NCI-H460 (cell line): ENCODE measurements at places on chromosomes 13 and 19. TPM values are rescaled to one million over a fixed set of nuclear protein-coding genes. Genes with fewer than 3 reads are reported as not detected.

- no peak for DNase-seq
Measured at GRCh38 chr19:56138069-56138468, 3.0 kb upstream of the ZNF444 start.

GRCh38 chr13:113907635-113908617 is 44.0 kb upstream of the GAS6 start:
- DNase-seq = no peak

DNA sequence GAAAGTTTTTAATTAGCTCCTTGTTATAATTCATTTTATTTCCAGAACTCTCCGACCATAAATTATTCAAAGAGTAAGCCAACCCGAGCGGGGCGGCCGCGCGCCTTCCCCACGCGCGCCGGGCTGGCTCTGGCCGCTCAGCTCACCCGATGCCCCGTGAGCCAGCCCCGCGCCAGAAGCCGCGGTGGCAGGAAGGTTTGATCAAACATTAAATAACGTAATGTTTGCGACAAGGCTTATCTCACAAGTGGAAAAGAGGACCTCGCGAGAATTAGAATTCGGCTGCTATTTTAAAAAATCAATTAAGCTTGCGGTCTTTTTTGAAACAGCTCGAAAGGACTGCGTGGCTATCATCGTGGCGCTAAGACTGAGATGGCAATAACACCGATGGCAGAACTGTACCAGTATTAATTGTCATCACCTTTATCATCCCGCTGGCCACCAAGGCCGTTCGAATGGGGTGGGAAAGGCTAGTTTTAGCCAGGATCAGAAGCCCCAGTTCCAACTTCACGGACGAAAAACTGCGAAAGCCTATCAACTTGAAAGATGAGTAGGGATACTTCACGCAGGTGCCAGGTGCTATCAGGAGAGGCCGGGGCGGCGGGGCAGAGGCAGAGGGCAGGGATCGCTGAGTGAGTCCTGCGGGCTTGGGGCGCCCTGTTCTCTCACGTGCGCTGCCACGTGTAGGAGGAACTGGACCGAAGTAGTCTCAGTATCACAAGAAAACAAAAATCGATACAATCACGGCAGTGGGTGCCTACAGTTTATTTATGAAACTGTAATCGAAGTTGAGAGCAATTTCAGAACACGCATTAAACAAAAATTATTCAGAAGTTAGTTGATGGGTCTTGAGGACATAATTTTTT is 6.4 kb downstream of the POU4F1 start:
- no peak for DNase-seq

DNA sequence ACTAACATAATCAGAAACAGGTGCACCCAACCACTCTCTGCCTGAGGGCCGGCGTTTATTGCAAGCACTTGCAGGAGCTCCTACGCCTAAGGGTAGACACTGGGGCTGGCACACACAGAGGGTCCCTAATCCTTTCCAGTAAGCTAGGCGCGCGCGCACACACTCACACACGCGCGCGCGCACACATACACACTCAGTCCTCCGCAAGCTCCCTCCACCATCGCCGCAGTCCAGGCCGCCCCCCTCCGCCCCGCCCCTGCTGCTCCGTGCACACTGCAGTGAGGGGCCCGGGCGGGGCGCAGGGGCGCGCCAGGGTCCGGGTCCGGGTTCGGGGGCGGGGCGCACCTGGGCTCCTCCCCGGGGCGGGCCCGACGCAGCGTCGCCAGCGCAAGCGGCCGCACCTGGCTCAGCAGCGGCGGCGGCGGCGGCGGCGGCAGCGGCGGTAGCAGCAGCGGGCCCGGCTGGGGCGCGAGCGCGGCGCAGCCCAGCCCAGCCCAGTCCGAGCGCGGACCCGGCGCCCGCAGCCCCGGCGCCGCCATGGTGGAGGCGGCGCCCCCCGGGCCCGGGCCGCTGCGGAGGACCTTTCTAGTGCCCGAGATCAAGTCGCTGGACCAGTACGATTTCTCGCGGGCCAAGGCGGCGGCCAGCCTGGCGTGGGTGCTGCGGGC is at the start of gene CAMSAP3:
CAMSAP3 (plus strand) TSS at position 398 of the 668 bp plus-strand sequence; CDS start at position 538, 140 bp downstream.
- peak; percentile 6 for DNase-seq

DNA sequence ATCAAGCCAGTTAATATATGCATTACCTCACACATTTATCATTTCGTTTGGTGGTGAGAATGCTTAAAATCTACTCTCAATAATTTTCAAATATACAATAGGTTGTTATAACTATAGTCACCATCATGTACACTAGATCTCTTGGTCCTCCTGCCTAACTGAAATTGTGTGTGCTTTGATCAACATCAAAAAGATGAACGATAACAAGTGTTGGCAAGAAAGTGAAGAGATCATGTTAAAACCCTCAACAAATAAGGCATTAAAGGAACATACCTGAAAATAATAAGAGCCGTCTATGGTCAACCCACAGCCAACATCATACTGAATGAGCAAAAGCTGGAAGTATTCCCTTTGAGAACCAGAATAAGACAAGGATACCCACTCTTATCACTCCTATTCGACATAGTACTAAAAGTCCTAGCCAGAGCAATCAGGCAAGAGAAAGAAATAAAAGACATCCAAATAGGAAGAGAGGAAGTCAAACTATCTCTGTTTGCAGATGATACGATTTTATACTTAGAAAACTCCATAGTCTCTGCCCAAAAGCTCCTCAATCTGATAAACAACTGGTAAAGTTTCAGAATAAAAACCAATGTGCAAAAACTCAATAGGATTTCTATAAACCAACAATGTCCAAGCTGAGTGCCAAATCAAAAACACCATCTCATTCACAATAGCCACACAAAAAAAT is 27.9 kb upstream of the OR10H1 start:
- DNase-seq = no peak

GRCh38 chr13:92734068-92734467 is 492.5 kb upstream of the GPC6 start:
- no peak for DNase-seq

DNA sequence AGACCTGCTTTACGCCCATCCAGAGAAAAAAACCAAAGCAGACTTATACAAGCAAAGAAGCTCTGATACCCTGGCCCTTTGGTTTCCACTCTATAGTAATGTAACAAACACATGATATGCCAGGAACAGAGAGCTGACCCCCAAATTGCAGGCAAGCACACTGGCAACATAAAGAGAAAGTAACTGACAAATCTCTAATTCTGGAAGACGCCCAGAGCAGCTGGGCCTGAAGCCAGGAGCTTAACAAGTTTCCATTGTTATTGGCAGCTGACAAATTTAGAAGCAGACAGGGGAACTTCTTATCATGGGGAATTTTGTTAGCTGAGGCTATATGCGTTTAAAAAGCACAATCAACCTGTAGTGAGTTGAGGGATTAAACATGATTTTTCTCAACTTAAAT is 158.0 kb downstream of the DLEU7 start:
- DNase-seq = no peak

GRCh38 chr19:46495786-46496099 is at the start of gene PNMA8B:
TSS of gene PNMA8B (minus strand) at chr19:46495867. CDS start at chr19:46495465, 402 bp downstream.
- no peak for DNase-seq

GRCh38 chr13:85262499-85262898 is 536.7 kb downstream of the SLITRK6 start:
- DNase-seq = no peak

- no peak for DNase-seq
Measured at GRCh38 chr13:41428155-41428554, 29.2 kb upstream of the RGCC start.

DNA sequence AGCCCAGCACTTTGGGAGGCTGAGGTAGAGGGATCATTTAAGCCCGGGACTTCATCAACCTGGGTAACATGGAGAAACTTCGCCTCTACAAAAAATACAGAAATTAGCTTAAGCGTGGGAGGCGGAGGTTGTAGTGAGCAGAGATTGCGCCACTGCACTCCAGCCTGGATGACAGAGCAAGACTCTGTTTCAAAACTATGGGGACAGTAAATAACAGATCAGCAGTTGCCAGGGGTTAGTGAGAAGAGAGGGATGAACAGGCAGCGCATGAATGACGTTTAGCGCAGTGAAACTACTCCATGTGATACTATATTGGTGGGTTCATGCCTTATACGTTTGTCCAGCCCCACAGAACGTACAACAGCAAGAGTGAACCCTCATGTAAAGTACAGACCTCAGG is 7.1 kb upstream of the ICAM3 start:
- no peak for DNase-seq

CEACAM1 gene
- 0.06 and 0.12 TPM in 2 replicates for total RNA-seq

BBC3 gene
- total RNA-seq = 6.9 and 9.5 TPM in 2 replicates

ZNF837 gene
- total RNA-seq = 0.30 and 0.78 TPM in 2 replicates
